ENCODE measurements at places on chromosomes 11 and 22.

GRCh38 chr11:62245271-62245753 lies 3.3 kb downstream of the SCGB1D2 start:
- DNase-seq, result peak; percentile 32

GRCh38 chr11:133078591-133079404 lies 453.5 kb downstream of the OPCML start:
- no peak for DNase-seq

DNA sequence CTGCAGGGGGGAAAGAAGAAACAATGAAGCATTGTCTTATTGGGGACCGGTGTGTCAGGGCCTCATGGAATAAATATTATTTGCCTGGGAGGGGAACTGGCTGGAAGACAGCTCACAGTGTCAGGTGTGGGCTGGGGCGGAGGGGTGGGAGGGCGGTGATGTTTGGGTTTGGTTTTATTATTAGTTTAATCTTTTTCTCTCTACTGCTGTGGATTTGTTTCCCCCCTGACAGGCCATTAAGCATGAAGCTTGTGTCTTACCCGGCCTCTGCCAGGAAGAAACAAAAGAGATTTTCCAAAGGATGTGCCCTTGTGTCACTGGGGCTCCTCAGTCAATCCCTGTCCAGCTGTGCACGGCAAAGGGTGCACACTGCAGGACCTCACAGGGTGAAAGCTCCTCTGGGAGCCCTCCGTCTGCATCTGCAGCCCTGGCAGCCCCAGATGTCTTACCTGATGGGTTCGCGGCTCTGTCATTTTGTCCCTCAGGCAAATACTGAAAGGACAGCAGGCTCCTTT lies 203.1 kb upstream of the TMEM45B start:
- DNase-seq, result no peak

DNA sequence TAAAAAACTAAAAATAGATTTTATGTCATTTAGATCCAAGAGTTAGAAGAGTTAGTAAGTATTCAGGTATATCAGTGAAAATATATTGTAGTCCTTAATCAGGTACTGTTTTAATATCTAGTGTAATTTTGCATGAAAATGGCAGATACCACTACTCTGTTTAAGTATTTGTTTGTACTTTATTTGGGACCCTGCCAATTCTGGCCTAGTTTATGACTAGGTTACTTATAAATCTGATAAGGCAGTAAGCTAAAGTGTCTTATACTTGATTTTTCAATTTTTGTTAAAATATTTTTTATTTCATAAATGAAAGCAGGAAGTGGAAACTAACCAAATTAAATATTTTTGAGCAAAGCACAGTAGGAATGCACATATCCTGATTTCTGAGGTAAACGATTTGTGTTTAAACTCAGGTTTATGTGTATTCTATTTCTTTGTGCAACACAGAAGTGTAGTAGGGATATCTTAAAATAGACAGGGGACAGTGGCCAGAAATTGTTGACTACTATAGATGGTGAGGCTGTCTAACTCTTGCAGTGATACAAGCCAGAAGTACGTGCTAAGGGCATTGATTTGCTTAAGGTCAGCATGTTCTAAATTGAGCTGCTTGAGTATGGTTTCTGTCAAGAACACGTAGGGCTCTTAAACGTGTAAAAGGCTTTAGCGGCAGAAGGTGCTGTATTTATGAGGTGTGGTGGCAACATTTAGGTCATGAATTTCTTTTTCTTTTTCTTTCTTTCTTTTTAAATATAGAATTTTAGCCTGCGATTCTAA lies 34.0 kb downstream of the HIPK3 start:
- peak; percentile 13 for DNase-seq

GRCh38 chr11:102306817-102307726 lies 10.2 kb upstream of the BIRC3 start:
- DNase-seq, result no peak

DNA sequence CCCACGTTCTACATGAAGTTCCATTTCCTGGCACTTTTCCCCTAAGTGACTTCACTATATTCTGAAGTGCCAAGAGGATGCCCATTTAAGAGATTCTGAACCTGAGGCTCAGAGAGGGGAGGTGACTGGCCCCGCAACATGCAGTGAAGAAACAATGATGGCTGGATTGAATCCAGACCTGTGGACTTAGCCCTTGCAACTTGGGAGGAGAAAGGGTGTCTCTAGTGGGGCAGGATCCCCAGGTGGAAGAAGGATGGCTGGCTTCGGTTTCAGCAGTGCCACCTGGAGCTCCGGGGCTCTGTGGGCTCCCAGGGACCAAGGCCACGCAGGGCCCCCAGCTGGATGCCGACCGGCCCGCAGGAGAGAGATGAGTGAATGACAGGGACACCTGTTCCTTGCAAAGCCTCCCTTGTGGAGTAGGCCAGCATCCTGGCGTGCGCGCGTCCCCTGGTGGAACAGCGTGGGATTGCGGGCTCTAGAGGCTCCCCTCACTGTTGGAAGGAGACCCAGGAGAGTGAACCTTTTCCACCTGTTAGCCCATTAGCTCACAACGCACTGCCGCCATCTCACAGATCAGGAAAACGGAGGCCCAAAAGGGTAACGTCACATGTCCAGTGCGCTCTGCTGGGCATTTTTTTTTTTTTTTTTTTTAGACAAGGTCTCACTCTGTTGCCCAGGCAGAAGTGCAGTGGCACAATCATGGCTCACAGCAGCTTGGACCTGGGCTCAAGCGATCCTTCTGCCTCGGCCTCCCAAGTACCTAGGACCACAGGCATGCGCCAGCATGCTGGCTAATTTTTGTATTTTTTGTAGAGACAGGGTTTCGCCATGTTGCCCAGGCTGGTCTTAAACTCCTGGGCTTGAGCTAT lies 104.7 kb downstream of the KIAA1671 start:
- peak; percentile 80 for DNase-seq

GRCh38 chr22:36160499-36160942 lies at the start of gene APOL3:
APOL3 (minus strand) TSS chr22:36160755; CDS start chr22:36149055, 11,700 bp downstream.
- peak; percentile 65 for DNase-seq

DNA sequence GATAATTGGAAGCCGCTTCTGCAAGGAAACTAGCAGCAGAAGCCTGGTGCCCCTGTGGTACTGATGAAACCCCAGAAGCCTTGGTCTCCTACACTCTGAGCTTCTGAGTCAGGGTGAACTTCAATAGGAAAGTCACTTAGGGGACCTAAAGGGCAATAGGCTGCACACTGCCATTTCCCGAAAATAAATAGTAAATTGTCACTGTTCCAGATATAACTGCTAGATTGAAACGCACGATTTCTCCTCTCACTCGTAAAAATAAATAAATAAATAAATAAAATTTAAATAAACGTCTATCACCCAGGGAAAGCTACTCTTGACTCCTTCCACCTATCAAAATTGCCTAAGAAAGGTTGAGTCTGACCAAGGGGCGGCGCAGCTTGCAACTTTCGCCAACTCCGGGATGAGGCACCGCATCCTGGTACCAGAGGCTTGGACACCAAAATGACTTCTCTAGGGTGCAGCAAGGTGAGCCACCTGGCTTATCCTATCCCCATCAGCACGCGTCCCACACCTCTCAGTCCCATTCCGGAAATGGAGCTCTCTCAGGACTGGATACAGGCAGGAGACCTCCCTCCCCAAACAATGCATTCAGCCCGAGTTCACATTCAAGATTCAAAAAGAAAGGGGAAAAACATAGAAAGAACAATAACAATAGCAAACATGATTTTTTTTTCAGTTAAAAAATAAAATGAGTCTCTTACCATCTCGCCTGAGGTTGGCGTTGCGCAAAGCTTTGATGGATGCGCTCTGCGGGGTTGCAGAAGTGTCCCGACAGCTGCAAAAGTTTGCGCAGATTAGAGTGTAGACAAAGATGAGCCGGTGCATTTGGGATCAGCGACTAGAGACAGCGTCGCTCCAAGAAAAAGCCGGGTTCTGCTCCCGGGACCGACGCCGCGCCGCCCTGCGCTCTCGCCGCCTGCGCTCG lies 583 bp downstream of the PDGFD start:
- peak; percentile 28 for DNase-seq

DNA sequence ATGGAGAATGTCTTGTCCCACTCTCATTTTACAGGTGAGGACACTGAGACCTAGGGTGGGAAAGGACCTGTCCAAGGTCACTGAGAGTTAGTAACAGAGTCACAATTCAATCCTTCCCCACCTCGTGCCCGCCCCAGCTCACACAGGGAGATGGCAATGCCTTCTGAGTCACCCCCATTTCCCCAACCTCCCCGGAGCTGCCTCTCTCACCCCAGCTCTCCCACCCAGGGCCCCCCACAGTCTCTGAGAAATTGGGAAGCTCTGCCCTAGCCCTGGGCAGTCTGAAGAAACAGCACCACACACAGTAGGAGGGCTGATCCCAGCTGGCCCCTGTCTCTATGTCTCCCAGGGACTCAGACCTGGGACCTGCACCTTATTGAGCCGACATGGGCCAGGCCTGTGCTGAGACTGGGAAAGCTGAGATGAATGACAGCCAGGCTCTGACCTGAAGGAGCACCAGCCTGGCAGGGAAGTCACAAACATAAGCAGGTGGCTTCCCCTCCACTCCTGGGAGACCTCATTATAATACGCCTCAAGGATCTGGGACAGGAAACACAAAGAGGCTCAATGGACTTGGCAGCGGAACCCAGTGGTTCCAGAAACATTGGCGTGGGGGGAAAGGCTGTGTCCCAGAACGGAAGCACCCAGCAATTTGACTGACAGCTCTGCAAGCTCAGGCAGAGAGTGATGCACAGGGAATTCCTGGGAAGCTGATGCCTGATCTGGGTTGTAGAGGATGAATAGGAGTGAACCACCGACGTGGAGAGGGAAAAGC lies 51.0 kb downstream of the CD6 start:
- no peak for DNase-seq

GRCh38 chr11:46902694-46903093 lies 15.7 kb downstream of the LRP4 start:
- DNase-seq, result no peak

GRCh38 chr11:113991170-113991569 lies 16.3 kb downstream of the HTR3A start:
- no peak for DNase-seq

- peak; percentile 68 for DNase-seq
Observed at GRCh38 chr11:86067009-86067850, 1.7 kb downstream of the PICALM start.

- DNase-seq, result no peak
Observed at GRCh38 chr11:119052163-119052814, 4.7 kb downstream of the HYOU1 start.

- no peak for DNase-seq
Observed at GRCh38 chr22:28096161-28096560, 177.1 kb upstream of the PITPNB start.

- peak; percentile 57 for DNase-seq
Observed at GRCh38 chr11:280706-281485, 2.7 kb downstream of the NLRP6 start.

GRCh38 chr11:36023922-36024321 lies 80.1 kb downstream of the LDLRAD3 start:
- no peak for DNase-seq

GRCh38 chr11:35617687-35618496 lies at the start of gene FJX1:
FJX1 (plus strand) TSS chr11:35618460; CDS start chr11:35618637, 177 bp downstream.
- peak; percentile 66 for DNase-seq

- no peak for DNase-seq
Observed at GRCh38 chr22:28332410-28332809, 347.2 kb downstream of the TTC28 start.
